ENCODE measurements at places on chromosomes 1 and 21.

- no peak for DNase-seq
Observed at GRCh38 chr1:185260611-185261010, 56.4 kb downstream of the IVNS1ABP start.

- no peak for DNase-seq
Observed at GRCh38 chr1:31523012-31523411, 53.3 kb upstream of the TINAGL1 start.

- no peak for DNase-seq
Observed at GRCh38 chr1:206899717-206900116, 2.5 kb downstream of the IL24 start.

DNA sequence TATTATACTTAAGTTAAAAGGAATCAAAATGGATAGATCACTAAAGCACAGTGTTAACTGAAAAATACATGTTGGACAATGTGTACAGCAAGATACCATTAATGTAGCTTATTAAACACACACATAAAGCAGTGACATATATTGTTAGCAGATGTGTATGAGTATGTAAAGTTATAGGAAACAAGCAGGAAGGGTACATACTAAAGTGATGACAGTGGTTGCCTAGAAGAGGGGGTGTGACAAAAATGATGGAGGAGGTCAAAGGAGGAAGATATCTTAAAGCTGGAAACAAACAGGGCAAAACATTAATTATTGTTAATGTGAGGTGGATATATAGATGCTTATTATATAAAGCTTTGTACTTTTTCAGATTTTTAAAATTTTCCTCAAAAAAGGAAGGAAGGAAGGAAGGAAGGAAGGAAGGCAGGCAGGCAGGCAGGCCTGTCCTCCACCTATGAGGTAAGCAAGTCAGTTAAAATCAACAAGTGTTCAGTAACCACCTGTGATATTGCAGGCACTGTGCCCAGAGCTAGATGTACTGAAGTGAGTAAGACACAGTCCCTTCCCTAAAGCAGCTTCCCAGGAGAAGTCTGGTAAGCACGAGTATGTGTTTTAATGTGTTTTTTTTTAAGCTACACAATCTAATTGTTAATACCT is 252.9 kb upstream of the NR5A2 start:
- no peak for DNase-seq

DNA sequence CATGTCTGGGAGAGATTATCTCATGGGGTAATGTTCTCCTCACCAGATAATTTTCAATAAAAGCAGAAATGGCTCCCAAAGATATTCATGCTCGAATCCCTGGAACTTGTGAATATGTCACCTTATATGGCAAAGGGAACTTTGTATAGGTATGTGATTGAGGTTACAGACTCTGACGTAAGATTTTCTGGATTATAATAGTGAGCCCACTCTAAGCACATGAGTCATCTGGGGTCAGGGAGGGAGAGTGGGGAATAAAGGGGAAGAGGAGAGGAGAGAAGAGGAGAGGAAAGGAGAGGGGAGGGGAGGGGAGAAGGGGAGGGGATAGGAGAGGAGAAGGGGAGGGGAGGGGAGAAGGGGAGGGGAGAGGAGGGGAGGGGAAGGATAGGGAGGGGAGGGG is 1193.9 kb downstream of the PLA2G4A start:
- no peak for DNase-seq

GRCh38 chr1:248782416-248783141 is 27.0 kb upstream of the LYPD8 start:
- DNase-seq = no peak

DNA sequence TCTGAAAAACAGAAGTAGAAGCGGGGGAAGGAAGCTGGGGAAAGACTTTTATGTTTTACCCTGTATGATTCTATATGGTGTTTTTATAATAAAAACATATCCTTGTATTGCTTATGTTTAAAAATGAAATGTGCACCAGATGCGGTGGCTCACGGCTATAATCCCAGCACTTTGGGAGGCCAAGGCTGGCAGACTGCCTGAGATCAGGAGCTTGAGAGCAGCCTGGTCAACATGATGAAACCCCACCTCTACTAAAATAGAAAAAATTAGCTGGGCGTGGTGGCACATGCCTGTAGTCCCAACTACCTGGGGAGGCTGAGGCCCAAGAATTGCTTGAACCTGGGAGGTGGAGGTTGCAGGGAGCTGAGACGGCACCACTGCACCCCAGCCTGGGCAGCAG is 155.4 kb downstream of the SMYD3 start:
- no peak for DNase-seq

DNA sequence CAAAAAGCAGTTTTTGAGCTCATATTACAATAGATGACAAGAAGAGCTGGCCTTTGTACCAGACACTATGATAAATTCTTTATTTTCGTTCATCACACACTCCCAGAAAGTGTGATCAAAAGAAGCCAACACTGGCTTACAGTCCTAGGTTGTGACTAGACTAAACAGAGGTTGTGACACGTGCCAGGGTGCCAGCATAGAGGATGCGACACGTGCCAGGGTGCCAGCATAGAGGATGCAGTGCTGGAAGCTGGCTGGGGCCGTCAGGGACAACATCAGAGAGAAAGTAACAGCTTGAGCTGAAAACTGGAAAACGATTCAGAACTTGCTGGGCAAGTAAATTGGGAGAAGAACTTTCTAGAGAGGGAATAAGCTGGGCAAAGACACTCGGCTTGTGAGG is 2.2 kb downstream of the MTARC1 start:
- DNase-seq = no peak

- peak; percentile 40 for DNase-seq
Observed at GRCh38 chr21:36966066-36966820, at the start of gene HLCS. Gene HLCS, minus strand, starts transcription at chr21:36966669. Its CDS starts 31 bp downstream, at chr21:36966638.

GRCh38 chr1:155002464-155003226 is at the start of gene ZBTB7B:
Gene ZBTB7B, plus strand, starts transcription at chr1:155002802. Its CDS starts 11,859 bp downstream, at chr1:155014661.
- DNase-seq = no peak

DNA sequence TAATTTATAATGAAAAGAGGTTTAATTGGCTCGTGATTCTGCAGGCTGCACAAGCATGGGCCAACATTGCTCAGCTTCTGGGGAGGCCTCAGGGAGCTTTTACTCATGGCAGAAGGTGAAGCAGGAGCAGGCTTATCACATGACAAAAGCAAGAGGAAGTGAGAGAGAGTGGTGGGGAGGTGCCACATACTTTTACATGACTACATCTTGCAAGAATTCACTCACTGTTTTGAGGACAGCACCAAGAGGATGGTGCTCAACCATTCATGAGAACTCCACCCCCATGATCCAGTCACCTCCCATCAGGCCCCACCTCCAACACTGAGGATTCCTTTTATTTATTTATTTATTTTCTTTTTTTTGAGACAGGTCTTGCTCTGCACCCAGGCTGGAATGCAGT is 5.5 kb upstream of the PLEKHM2 start:
- DNase-seq = no peak

- no peak for DNase-seq
Observed at GRCh38 chr1:45170151-45170742, 36.2 kb downstream of the ZSWIM5 start.

DNA sequence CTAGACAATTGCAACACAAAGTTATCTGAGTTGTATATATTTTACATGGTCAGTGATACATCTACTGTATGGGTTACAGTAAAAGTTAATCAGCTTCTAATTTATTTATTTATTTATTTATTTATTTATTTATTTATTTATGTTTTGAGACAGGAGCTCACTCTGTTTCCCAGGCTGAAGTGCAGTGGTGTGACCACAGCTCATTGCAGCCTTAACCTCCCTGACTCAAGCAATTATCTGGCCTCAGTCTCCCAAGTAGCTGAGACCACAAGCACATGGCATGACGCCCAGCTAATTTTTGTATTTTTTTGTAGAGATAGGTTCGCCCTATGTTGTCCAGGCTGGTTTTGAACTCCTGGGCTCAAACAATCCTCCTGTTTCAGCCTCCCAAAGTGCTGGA is 241.6 kb downstream of the PTPRC start:
- no peak for DNase-seq
